ENCODE measurements at places on chromosomes 16 and 17.

DNA sequence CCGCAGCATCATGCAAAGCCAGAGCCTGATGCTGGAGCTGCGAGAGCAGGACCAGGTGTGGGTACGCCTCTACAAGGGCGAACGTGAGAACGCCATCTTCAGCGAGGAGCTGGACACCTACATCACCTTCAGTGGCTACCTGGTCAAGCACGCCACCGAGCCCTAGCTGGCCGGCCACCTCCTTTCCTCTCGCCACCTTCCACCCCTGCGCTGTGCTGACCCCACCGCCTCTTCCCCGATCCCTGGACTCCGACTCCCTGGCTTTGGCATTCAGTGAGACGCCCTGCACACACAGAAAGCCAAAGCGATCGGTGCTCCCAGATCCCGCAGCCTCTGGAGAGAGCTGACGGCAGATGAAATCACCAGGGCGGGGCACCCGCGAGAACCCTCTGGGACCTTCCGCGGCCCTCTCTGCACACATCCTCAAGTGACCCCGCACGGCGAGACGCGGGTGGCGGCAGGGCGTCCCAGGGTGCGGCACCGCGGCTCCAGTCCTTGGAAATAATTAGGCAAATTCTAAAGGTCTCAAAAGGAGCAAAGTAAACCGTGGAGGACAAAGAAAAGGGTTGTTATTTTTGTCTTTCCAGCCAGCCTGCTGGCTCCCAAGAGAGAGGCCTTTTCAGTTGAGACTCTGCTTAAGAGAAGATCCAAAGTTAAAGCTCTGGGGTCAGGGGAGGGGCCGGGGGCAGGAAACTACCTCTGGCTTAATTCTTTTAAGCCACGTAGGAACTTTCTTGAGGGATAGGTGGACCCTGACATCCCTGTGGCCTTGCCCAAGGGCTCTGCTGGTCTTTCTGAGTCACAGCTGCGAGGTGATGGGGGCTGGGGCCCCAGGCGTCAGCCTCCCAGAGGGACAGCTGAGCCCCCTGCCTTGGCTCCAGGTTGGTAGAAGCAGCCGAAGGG, 24.2 kb downstream of the C1QTNF1 start:
- DNase-seq: no peak

DNA sequence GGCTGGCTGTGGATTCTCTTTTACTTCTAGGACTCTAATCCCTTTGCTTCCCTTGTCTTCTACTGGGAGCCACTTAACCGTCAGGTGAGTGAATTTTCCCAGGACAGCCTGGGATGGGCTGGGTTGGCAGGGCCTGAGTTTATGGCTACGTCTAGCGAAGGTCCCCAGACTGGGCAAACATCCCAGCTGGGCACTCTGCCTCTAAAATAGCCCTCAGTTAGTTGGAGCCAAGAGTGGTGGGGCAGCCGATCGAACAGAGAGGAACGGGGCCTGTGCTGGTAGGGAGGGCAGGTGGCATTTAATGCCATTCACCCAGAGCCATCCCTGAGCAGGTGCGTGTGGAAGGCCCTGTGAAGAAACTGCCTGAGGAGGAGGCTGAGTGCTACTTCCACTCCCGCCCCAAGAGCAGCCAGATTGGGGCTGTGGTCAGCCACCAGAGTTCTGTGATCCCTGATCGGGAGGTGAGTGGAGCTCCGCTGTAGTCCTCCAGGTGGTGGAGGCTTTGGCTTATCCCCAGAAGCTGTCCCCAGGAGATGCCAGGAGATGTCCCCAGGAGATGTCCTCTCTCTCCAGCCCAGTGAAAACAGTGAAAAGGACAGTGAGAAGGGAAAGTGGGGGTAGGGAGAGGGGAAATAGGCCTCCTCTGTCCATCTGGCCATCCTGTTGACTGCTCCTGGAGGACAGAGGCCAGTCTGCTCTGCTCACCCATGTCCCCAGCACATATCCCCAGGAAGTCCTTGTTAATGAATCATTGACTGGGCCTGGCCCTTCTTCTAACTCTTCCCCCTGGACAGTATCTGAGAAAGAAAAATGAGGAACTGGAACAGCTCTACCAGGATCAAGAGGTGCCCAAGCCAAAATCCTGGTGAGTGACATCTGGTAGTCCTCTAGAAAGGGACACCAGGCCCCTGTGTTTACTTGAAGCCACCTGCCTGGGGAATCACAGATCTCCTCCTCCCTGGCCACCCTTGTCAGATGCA, 4.4 kb downstream of the PNPO start:
- no peak for DNase-seq

DNA sequence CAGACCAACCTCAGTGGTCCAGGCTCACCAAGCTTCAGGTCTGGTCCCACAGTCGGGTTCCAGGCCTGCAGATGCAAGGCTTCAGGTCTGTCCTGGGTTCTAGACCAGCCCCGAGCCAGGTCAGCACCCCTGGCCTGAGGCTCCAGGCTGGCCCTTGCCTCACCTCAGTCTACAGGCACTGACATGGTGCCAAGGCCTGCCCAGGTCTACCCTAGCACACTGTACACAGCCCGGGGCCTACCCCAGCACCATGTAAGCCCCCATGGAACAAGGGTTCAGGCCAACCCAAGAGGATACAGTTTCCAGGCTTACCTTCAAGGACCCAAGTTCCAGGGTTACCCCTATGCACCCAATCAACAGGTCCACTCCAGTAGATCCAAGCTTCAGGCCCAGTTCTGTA, 26.8 kb downstream of the ZFP1 start:
- no peak for DNase-seq

DNA sequence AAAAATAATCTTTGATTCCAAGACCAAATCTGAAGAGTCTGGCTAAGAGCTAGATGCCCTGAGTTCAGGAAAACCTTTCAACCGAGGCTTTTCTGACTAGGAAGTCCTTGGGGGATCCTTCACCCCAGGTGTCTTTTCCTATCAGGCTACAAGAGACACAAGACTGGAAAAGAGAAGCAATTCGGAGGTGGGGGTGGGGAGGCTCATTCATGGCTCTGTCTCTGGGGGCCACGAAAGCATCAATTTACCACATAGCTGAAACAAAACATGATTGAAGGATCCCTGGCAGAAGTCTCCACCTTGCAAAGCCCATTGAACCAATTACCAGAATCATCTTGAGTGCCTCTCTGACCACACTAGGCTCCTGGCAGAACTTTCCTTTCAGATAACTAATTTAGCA, 239.8 kb upstream of the SALL1 start:
- no peak for DNase-seq

GRCh38 chr16:57828272-57829161, 26.2 kb upstream of the KIFC3 start:
- no peak for DNase-seq

GRCh38 chr17:36942019-36942599, 4.8 kb downstream of the LHX1 start:
- DNase-seq: no peak

DNA sequence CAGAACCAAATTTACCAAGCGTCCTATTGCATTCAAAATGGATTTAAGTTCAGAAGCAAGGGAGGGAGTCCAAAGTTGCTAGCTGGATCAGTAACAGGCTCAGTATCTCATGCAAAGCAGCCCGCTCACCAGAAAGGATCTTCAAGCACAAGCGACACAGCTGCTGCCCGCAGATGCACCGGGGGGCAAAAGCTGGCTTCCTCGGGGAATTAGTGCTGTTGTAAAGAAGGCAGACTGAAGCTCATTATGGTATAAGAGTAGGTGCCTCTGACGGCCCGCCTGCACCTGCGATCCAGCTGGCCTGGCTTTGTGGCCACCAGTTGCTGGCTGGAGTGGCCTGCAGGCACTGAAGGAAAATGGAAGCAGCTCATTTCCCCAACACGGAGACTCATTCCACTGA, 128.4 kb upstream of the RCVRN start:
- no peak for DNase-seq

- DNase-seq: peak; percentile 61
Observed at GRCh38 chr16:1102921-1103635, 7.0 kb upstream of the C1QTNF8 start.

- no peak for DNase-seq
Observed at GRCh38 chr16:11007714-11008280, 63.4 kb downstream of the CLEC16A start.

DNA sequence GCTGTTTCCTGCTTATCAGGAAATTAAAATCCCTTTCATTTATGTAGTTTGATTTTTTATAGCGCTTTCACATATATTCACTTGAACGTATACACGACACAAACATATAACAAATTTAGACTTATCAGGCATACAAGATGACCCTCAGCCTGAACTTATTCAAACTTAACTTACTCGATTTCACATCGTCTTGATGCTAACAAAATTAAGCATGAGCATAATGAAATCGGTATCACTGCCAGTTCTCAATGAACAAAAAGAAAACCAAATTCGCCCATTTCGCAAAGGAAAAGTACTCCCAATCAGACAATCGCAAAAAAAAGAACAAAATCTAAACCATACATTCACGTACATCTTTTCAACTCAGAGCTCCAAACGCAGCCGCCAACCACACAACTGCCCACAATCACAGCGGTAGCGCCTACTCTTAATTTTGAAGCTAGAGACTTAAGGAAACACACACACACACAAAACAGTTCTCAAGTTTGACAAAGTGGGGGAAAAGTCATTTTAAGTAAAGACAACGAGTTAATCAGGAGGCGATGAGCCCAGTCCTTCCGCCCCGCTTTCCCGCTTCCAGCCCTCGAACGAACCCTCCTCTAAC, 1.1 kb downstream of the GJC1 start:
- no peak for DNase-seq

DNA sequence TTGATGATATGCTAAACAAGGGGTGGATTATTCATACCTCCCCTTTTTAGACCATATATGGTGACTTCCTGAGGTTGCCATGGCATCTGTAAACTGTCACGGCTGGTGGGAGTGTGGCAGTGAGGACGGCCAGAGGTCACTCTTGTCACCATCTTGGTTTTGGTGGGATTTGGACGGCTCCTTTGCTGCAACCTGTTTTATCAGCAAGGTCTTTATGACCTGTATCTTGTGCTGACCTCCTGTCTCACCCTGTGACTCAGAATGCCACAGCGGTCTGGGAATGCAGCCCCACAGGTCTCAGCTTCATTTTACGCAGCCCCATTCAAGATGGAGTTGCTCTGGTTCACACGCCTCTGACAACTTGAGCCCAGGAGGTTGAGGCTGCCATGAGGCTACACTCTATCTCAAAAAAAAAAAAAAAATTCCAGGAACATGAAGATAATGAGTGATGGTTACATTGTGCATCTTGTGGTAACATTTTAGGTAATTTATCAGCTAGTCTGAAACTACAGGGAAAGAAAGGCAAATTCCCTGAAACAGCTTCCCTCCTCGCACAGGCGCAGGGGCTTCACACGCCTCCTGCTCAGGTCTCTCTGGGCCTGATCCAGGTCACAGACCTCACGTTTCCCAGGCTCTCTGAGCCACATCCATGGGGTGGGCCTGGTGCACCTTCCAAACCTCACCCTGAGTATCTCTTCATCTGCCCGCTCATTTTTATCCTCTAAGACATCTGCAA, 15.3 kb upstream of the UBE2I start:
- DNase-seq: no peak

DNA sequence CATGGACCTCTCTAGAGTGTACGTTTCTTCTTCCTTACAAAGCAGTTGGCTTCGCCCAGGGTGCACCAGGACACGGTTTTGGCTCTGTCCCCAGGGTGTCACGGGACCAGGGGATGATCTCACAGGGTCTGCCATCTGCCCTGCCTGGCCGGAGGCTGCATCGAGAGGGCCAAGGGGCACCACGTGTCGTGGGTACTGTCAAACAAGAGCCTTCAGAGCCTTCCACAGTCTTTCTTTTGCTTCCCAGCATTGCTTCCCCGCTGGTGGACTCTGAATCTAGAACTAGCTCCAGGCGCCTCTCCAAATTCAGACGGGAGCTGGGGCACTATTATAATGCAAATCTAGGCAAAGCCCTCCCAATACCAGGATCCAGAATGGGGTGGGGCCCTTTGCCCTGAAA, 47.9 kb downstream of the MAPT start:
- no peak for DNase-seq

GRCh38 chr17:55735731-55736405, 13.2 kb upstream of the TMEM100 start:
- DNase-seq: no peak

DNA sequence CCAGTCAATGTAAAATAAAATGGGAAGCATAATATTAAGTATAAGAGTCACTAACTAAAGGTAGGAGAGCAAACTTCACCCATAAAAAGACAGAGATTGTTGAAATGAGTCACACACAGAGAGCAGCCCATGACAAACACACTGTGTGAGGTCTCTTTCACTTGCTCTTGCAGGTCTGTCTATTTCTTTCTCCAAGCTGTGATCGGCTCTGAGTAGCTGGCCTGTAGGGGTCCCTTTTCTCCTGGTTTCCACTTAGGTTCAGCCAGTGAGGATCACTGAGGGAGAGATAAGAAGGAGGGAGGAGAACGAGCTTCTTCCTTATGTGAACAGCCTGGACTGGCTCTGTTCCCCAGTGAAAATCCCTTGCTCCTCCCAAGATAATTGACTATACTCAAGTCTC, 133.7 kb upstream of the HS3ST3A1 start:
- no peak for DNase-seq

DNA sequence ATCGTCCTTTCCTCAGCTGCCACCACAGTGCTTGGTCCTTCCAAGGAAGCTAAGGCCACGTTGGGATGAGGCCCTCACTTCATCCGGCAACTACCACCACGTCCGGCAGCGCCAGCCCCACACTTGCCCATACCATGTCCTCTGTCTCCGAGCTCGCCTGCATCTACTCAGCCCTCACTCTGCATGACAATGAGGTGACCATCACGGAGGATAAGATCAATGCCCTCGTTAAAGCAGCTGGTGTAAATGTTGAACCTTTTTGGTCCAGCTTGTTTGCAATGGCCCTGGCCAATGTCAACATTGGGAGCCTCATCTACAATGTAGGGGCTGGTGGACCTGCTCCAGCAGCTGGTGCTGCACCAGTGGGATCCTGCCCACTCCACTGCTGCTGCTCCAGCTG, 44.9 kb downstream of the TTC19 start:
- DNase-seq: no peak

DNA sequence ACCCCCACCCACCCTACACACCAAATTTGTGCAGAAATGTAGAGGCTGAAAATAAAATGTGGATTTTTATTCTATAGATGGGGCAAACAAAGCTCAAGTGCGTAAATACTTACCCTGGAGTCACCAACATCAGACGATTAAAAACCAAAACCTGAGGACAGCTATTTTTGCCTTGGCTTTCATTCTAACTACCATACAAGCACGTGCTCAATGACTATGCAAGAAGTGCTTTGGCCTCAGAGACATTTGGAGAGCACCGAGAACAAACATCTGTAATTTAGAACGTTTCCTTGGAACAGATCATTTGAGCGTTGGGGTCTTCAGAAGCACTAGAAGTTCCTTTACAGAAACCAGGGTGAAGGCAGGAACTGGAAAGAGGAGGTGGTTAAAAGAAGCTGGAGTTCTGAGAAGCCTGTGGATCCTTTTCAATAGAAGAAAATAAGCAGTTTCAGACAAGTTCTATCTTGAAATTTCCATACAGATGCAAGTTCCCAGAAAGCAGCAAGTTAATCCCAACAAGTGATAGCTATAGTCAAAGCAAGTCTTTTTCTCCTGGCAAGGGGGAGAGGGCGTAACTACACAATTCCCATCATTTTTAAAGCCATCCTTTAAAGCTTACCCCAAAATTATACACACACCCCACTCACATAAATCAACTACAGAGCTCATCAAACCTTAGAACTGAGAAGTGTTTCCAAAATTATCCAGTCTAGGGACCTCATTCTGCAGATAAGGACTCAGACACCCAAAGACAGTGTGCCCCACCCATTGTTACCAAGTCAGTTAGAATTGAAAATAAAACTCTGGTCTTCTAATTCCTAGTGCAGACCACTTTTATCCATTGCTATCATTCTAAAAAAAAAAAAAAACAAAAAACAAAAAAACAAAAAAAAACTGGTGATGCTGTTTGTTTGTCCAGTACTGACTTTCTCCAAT, 29.6 kb upstream of the CDRT4 start:
- no peak for DNase-seq
